AG09319 (cell line): ENCODE measurements at places on chromosomes 7 and 10.

DNA sequence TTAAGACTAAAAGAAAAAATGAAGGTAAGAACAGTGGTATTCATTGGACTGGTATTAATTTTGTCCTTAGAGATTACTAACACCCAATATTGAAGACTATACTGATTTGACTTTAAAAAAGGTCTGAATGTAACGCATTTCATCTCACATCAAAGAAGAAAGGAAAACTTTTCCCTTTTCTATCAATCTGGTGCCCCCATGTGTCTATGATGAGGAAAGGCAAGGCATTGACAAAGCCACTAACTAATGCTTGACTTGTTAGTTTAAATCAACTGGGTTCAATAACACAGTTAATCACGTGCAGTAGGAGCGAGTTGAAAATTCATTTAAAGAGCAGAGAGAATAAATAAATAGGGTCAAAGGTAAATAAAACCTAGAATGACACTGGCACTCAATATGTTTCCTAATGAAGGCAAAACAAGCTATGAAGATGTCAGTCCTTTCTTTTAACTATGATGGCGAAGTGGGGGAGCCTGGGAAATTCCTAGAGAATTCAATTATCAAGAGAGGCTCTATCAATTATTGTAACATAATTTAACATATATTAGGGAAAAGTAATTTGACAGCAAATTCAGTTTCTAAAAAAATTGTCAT is 180.9 kb downstream of the ANK3 start:
- DNase-seq = peak; percentile 7

DNA sequence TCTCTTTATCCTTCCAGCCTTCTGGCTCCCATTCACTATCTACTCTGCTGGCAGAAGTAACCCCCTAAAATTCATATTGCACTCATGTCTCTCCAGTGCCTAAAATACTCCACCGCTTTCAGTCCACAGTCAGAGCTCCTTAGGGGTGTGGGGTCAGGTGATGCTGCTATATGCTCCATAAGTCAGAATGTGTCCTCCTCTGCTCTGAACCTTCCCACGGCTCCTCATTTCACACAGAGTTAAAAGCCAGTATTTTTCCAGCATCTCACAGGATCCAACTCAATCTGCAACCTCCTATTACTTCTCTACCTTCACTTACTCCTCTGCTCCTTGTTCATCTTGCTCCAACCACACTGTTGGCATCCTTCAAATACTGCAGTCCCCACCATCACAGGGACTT is 31.1 kb upstream of the CHCHD3 start:
- no peak for DNase-seq

DNA sequence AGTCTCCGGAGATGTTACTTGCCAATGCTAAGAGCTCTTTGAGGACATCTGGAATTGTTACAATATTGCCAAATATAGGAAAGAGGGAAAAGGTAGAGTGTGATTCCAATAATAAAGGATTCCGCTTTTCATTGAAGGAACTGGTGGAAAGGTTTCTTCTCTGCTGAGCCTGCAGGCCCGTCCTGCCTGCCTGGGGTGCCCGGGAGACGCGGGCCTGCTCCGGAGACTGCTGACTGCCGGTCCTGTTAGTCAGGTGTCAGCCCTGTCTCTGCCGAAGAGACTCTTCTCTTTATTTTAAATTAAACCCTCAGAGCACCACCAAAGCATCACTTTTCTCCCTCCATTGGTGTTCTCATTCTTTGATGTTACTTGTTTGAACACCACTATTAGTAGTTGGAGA is 2.2 kb downstream of the EGFR start:
- no peak for DNase-seq

DNA sequence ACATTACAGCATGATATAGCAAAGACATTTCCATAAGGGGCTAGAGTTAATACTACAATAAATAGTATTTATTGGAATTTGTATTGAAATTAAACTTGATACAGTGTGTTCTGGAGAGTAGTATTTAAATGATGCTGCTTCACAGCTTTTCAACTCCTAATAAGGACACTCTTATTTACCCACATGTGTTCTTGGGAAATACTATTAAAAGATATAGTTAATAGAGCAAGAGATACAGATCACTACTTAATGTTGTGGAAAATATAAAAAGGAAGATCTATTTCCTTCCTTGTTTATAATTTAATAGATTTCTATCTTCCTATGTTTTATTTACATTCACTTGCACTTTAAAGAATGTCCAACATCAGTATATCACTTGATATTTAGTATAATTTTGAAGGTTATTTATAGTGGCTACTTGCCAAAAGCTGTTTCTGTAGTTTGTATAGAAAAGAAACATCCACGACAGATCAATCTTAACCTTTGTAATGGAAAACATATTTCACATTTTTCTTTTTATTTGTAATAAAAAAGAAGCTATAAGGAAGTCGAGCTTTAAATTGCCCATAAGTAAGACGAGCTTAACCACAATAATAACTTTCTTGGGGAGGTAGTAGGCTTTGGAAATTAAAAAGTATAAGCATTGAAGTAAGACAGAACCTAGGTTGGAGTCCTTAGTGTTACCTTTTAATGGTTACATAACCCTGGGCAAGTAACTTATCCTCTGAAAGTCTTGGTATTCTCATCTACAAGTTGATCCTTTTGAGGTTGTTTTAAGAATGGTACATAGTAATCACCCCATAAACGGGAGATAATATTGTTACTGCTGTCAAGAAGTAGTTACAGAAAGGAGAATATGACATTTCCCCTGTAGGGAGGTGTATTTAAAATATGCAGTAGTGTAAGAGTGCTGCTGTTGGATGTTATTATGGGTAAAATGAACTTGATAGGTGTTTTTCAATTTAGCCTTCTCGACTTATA is 32.8 kb downstream of the CPED1 start:
- no peak for DNase-seq

DNA sequence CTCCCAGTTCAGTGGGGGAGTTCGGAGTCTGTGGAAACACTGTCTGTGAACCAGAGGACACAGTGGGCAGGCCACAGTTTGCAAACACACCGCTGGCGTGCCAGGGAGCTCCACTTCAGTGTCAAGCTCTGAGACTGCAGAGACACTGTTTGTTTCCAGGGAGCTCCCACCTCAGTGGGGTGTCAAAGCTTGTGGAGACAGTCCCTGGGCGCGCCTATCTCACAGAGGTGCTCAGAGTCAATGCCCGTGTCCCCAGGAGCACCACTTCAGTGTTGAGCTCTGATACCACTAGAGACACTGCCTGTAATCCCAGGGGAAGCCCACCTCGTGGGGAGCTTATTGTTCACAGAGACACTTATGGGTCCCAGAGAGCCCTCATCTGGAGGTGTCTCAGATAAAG is 4.3 kb downstream of the MYO1G start:
- no peak for DNase-seq

GRCh38 chr7:84876061-84876821 is 310.6 kb downstream of the SEMA3D start:
- no peak for DNase-seq

- no peak for DNase-seq
These were observed 121.5 kb upstream of the ZNF716 start for GRCh38 chr7:57328457-57328856.

GRCh38 chr7:70694434-70694970 is 437.4 kb upstream of the GALNT17 start:
- DNase-seq = no peak

- DNase-seq = no peak
These were observed 39.7 kb upstream of the ANTXRL start for GRCh38 chr10:46247181-46247475.

GRCh38 chr10:10630281-10630680 is 387.4 kb upstream of the CELF2 start:
- DNase-seq = no peak

DNA sequence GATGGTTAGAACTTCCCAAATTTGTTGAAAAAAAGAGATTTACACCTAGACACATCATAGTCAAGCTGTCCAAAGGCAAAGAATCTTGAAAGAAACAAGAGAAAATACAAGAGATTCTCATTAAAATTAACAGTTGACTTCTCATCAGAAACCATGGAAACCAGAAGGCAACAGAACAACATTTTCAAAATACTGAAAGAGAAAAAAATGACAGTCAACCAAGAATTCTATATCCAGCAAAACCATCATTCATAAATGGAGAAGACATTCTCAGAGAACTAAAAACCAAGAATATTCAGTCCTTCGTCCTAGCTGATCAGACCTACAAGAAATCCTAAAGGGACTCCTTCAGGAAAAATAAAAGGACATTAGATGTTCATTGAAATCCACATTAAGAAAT is 90.6 kb downstream of the ARHGAP22 start:
- no peak for DNase-seq

DNA sequence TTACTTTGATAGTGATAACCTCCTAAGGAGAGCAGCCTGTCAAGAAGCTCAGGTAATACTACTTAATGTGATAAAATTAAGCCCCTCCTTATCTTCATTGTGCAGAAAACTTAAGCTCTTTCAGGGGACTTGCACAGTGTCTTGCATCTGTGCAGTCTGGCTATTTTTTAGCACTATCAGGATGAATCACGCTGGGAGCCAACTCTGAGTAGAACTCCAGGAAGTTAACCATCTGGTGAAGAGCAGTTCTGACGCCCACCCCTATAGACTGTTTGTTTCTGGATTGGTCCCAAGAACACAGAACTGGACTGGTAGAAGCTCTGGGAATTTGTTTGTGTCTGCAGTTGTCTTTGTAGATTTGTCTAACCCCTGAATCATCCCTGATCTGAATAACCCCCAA is 41.9 kb downstream of the AGK start:
- DNase-seq = no peak

DNA sequence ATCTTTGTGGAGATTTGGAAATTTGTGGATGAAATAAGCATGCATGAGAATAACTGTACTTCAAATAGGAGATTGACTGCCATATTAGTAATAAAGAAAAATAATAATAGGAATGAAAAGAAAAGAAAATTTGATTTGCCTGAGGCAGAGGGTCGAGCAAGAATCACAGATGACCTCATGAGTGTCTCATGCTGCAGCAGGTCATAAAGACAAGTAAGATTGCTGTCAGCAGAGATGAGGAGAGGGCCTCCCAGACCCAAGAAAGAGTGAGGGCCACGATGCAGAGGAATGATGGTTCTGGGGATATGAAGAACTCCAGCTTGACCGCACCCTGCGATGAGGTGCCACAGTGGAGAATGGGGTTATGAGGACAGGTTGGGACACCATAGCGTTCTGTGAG is 39.2 kb downstream of the TOMM7 start:
- DNase-seq = no peak

DNA sequence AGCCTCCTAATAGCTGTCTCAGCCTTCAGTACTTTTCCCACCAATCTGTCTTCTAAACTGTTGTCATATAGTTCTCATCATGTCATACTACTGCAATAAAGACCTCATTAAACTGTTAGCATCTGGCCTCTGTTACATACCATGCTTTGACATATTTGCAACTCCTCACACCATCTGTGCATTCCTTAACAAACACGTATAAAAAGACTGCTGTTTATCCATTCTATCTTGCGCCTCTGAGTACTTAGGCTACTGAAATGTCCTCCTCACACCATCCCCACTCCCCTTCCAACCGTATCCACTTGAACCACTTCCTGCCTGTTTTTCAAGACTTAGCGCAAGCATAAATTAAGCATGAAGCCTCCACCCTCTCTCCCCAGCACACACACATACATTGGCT is 41.6 kb downstream of the SLC16A9 start:
- no peak for DNase-seq

GRCh38 chr10:8035006-8035640 is 19.4 kb upstream of the GATA3 start:
- DNase-seq = no peak

- DNase-seq = peak; percentile 38
These were observed 664.3 kb downstream of the KCNMA1 start for GRCh38 chr10:76973091-76974016.

DNA sequence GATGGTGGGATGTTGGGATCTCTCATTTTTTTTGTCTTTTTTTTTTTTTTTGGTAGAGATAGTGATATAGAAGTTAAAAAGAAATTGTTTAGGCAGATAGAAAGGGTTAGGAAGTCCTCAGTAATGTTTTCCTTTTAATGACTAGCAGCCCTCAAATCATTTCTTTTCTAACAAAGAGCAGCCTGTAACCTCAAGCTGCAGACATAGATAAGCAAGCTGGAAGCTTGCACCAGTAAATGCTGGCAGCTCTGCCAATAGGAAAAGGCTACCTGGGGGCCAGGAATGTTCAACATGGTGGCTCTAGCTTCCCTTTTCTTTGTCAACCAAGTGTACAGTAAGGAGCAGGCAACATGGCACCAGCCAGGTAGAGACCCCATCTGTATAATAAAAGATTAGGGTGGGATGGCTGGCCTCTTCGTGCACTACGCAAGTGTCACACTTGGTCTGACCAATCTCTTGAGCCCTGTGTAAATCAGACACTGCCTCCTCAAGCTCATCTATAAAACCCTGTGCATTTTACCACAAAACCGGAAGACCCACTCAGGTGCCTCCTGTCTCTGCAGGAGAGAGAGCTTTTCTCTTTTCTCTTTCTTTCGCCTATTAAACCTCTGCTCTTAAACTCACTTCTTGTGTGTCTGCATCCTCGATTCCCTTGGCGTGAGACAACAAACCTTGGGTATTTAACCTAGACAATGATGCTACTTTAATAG is 212.9 kb downstream of the SNX10 start:
- DNase-seq = no peak

DNA sequence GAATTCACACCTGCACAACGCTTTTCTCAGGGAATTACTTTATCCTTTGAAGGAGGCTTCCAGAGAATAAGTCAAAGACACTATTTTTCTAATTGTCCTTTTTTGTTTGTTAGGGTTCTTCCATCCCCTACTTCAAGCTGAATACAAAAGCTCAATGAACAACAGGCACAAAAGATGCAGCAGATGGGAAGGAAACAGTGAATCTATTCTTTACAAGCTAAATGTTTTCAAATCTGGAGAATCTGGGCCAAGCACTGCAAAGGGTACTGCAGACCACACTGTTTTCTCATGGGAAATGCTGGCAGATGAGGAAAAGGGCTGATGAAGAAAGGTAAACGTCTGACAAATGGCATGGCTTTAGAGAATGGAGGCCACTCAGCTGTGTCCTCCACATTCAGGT is 18.5 kb downstream of the LIPA start:
- DNase-seq = no peak

- no peak for DNase-seq
These were observed 19.3 kb downstream of the ZNF786 start for GRCh38 chr7:149071182-149071635.
